NCI-H187 (cell line): ENCODE measurements at places on chromosomes 1 and 21.

DNA sequence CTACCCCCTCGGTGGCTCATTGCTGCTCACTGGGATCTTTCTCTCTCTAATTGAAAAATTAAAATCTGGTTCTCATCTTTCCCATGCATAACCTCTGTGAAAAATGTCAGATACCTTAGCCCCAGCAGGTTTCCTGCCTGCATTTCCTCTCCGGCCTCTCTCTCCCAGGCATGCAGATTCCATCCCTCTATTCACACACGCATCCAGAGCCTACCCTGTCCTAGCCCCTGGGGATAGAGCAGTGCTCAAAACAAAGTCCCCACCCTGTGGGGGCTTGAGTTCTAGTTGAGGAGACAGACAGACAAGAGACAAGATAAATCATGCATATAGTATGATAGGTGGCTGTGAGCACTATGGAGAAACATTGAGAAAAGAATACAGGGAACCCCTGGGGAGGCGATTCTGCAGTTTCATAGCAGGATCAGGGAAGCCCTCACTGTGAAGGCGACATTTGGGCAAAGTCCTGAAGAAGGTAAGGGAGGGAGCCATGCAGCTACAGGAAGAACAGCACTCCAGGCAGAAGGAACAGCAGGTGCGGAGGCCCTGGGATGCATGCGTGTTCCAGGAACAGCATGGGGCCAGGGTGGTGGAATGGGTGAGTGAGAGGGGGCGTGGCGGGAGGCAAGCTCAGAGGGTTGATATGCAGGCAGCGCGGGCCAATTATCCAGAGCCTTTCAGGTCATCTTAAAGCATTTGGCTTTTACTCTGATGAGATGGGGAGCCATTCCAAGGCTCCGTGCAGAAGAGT lies 3.5 kb upstream of the BSND start:
- no peak for DNase-seq

GRCh38 chr1:36321119-36321951 lies 2.1 kb downstream of the EVA1B start:
- no peak for DNase-seq

GRCh38 chr1:48107516-48107915 lies 110.3 kb upstream of the TRABD2B start:
- no peak for DNase-seq

DNA sequence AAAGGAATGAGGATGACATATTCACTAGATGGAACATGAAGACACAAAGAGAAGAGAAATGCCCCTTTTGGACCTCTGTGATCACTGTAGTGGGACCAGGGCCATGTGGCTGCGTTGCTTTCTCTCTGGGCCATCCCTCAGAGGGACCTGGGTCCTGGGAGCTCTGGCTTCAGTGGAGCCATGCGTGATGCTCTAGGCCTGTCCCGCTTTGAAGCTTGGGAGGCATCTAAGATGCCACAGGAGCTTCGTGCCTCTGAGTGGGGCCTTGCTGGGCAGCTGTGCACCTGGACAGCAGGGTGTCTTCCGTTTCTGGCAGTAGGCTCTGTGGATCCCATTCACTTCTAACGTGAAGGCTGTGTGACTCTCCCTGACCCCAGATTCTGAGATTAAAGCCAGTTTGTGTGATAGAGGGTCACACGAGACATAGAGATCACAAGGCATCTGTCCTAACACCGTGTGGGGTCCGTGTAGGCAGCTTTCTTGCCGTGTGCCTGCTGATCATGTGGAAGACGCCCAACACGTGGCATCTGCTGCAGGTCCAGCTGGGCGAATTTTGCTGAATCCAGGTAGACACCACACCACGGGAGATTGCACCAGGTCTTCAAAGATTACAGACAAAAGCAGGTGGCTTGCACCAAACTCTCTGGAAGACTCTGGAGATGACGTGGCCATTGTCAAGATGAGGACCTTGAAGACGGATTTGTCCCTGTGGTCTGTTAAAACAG lies 17.2 kb upstream of the PRSS38 start:
- no peak for DNase-seq

- no peak for DNase-seq
These were observed 313.8 kb downstream of the TGFB2 start for GRCh38 chr1:218658899-218659298.

GRCh38 chr1:1093610-1093943 lies 19.5 kb upstream of the RNF223 start:
- no peak for DNase-seq

DNA sequence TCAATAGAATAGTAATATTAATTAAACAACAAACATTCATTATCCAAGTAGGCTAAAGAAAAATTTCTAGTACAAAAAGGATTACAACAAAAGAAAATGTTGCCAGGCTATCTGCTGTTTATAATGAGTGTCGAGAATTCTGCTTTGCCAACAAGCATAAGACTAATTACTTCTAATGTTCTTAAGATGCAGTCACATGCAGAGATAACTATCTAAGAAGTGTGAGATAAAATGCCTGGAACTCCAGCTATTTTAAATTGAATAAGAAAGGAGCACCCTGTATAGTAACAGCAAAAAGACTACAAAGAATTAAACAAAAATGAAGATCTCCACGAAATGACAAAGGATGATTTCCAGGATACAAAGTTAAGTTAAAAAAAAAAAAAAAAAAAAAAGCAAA lies 59.9 kb downstream of the APP start:
- DNase-seq = no peak

DNA sequence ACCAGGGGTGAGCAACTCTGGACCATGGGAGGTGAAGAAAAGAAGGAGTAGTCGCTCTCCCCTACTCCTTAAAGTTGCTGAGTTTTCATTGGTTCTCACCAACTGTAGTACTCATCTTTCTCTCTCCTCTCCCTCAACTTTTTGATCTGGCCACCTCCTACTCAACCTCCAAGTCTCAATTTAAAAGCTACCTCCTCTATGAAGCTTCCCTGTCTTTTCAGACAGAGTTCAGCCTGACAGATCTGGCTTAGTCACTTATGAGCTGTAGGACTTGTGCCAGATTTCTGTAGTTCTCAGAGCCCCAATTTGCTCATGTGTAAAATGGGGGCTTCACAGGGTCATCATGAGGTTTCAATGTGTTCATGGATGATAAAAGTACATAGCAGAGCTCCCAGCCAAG lies 34.5 kb upstream of the HTR1D start:
- no peak for DNase-seq
